ENCODE measurements at places on chromosomes 3 and 15. TPM values are rescaled to one million over a fixed set of nuclear protein-coding genes. Genes with fewer than 3 reads are reported as not detected.

FBXO40 gene
- not detected for total RNA-seq

FOXL2NB gene
- not detected for total RNA-seq

LMAN1L gene
- total RNA-seq = not detected

PPIP5K1 gene
- total RNA-seq = 48.5 TPM

SLC22A14 gene
- not detected for total RNA-seq

CHDH gene
- total RNA-seq = 0.02 TPM

Data from activated CD8-positive, alpha-beta T cell treated with anti-CD3 and anti-CD28 coated beads for 36 hours (primary cell).